ENCODE measurements at places on chromosomes 1 and 21. TPM values are rescaled to one million over a fixed set of nuclear protein-coding genes. Genes with fewer than 3 reads are reported as not detected.

ZNF697 gene
- total RNA-seq = 5.2 TPM

C1orf105 gene
- total RNA-seq = not detected

RXRG gene
- total RNA-seq = not detected

EPHX1 gene
- total RNA-seq = 25.0 TPM

MNDA gene
- not detected for total RNA-seq

SKI gene
- 18.4 TPM for total RNA-seq

VHLL gene
- total RNA-seq = not detected

NBL1 gene
- 64.3 TPM for total RNA-seq

C1QA gene
- total RNA-seq = not detected

AMY2B gene
- 1.5 TPM for total RNA-seq

SELENBP1 gene
- 8.6 TPM for total RNA-seq

RAB42 gene
- 0.51 TPM for total RNA-seq

FAAH gene
- total RNA-seq = 20.8 TPM

SERINC2 gene
- total RNA-seq = 258 TPM

RGL1 gene
- total RNA-seq = 2.0 TPM

PAX7 gene
- total RNA-seq = not detected

RSPH1 gene
- 0.23 TPM for total RNA-seq

Measured in airway epithelial cell (primary cell).